ENCODE measurements at places on chromosomes 4 and X. TPM values are rescaled to one million over a fixed set of nuclear protein-coding genes. Genes with fewer than 3 reads are reported as not detected.
A peak's percentile ranks its signal among the peaks of the same experiment; 100 is the strongest.

PASD1 gene
- not detected for total RNA-seq

NAT8L gene
- total RNA-seq = 0.04 TPM

GRCh38 chrX:2989565-2989964 lies 16.8 kb upstream of the ARSH start:
- no peak for ATAC-seq

DNA sequence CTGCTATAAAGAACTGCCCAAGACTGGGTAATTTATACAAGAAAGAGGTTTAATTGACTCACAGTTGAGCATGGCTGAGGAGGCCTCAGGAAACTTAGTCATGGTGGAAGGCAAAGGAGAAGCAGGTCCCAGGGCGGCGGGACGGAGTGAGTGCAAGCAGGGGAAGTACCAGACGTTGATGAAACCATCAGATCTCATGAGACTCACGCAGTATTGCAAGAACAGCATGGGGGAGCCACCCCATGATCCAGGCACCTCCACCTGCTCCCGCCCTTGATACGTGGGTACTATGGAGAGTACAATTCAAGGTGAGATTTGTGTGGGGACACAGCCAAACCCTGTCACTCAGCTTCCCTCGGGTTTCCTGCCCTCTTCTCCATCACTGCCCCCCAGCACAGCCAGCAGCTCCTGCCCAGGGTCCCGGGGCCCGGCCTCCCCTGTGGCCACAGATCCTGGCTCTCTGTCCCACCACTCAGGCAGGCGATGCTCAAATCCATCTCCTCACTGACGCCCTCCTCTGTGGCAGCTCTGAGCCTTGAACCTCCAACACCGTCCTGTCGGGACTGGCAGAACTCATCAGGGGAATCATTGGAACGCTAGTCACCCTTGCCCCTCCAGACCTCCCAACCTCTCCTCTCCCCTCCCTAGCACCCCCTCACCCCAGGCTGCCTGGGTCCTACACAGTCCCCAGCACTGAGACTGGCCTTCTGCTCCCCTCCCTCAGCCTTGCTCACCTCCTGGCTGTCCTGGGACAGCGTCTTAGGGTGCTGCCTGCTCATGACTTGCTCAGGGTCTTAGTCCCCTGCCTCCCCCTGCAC lies 37.6 kb downstream of the FGFRL1 start:
- no peak for ATAC-seq

TMSB15C gene
- 0.12 TPM for total RNA-seq

GRCh38 chrX:150513544-150513943 lies 54.9 kb upstream of the MTM1 start:
- ATAC-seq = no peak

DNA sequence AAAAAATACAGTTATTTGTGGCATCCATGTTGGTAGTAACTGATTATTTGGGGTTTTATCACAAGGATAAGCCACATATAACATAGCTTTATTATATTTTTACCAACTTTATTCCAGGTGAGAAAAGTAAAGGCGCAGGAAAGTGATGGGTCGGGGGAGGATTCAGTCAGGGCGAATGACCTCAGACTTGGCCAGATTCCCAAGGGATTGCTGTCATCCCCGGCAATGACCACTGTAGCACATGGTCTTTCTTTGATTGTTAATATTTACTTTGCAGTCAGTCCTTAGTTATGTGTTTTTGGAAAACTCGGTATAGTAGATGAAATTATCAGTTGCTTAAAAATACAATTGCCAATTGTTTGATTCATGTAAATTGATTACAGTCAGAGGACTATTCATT lies 17.6 kb downstream of the GRIA3 start:
- no peak for ATAC-seq

- ATAC-seq = no peak
These were observed 20.6 kb downstream of the SRD5A3 start for GRCh38 chr4:55366621-55367020.

DNA sequence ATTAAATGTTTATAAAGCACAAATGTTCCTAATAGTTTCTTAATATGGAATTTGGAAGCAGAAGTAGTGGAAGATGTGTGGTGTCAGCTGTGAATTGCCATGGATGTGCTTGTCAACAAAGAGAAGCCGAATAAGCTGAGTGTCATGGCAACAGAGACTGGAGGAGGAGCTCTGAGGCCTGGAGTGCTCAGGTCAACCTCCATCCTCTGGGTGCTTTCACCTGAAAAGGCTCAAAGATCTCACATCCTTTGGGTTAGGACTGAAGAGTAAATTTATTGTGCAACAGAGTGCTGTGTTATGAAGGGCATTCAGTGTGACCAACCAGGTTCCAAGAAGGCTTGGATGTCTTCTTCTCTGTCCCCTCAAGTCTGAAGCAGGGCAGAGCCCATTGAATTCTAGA lies 18.7 kb downstream of the SGMS2 start:
- ATAC-seq = no peak

GLRB gene
- not detected for total RNA-seq

GRCh38 chr4:85050736-85051135 lies 84.2 kb upstream of the WDFY3 start:
- no peak for ATAC-seq

DDIT4L gene
- 0.56 TPM for total RNA-seq

DNA sequence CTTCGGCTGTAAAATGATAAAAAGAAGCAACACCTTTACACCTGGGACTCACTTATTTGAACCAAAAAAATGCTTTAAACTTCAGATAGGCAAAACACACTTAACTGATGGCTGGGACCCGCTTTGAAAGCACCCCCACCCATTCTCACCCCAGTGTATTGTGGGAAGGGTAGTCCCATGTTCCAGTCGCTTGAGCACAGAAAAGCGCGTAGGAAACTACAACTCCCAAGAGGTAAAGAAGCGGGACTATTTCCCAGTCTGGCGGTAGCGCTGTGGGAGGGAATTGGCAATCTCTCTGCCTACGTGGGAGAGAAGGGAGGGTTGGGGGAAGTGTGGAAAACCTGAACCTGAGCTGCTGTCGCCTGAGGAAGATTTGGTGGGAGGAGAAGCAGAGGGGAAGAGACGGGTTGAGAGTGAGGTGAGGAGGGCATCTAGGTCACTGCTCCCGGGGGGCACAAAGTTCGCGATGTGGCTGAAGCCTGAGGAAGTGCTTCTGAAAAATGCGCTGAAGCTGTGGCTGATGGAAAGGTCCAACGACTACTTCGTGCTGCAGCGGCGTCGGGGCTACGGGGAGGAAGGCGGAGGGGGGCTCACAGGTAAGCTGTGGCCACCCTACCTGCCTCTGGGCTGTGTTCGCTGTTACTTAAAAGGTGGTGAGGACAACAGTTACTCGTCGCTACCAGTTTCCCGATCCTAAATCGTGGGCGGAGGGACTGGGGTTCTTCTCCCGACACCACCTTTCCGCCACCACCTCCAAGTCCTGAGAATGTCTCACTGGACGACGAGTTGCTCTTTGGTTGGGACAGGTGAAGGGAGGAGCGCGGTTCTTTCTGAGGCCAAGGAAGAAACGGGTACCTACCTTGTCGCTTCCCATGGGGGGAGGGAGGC lies at the start of gene TBC1D8B:
Gene TBC1D8B, plus strand, starts transcription at position 286 of the 888 bp plus-strand sequence. Its CDS starts 181 bp downstream, at position 467.
- ATAC-seq = peak; percentile 97

DNA sequence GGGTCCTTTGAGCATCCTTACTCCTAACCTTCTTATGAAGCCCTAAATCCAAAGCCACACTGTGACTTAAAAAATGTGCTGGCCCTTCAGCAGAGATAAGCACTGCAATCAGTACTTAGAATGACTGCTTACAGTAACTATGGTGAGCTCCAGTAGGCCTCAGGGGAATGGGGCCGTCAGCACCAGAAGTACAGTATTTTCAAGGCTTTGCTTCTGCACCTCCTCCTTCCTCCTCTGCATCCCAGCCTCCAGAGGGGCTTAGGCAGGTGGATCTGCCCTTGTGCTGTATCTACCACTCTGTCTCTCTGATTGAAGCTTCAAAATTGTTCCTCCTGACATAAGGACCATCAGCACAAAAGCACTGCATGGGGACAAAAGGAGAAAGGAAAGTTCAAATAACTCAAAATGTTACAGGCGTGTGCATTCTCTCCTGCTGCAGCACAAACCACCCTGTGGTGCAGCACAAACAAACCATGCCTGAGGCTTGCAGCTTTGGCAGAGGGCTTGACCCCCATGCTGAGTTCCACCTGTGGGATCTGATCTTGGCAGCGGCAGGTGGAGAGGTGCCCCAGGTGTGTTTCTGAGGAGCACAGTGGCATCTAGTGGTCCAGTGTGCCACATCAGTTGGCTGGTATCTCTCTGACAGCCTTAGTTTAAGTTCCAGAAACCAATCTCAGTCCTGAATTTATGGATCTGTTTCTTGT lies 164.7 kb downstream of the SOWAHB start:
- peak; percentile 64 for ATAC-seq

GRCh38 chr4:5213087-5213595 lies 161.9 kb downstream of the STK32B start:
- no peak for ATAC-seq

DNA sequence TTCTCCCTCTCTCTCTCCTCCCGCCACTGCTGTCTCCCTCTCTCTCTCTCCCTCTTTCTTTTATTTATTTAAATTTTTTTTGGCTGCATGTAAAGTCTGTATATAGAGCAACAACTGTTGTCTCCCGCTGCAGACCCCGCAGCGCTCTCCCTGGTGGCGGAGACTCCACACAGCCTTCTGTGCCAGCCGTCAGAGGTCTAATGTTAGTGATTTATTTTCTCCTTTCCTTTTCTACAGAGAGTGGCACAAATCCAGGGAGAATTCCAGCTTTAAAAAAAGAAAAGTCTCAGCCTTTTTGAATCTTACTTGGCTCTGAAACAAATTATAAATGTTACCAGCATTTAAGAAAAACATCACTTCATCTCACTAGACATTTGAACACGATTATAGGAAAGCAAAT lies 106.2 kb downstream of the FAM9B start:
- ATAC-seq = no peak

Data from esophagus mucosa (tissue), 1 donor.